ENCODE measurements at places on chromosomes 3 and 15.

DNA sequence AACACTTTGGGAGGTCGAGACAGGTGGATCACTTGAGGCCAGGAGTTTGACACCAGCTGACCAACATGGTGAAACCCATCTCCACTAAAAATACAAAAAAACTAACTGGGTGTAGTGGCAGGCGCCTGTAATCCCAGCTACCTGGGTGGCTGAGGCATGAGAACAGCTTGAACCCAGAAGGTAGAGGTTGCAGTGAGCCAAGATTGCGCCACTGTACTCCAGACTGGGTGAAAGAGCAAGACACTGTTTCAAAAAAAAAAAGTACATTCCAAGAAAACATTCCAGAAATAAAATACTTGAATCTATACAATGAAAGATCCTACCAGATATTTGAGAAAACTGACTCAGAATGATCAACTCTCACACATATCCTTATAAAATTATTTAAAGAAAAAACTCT lies 30.4 kb downstream of the TFDP2 start:
- DNase-seq: no peak

DNA sequence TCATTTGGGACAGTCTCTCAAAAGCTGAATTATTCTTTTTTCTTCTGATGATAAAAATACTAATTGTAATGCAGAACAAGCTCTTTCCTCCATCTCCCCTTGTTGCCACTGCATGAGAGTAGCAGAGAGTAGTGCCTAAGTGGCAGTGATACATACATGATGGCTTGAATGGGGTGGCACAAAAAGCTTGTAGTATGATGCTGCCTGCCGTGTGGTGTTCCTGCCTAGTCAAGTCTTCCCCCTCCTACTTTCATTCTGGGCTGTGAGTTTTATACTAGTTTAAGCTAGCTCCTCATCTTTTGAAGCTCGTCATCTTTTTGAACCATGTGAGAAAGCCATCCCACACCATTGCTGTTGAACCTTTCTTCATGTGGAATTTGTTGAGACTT lies 230.5 kb downstream of the NFKBIZ start:
- no peak for DNase-seq

- no peak for DNase-seq
Measured at GRCh38 chr15:100565591-100565990, 36.4 kb downstream of the LINS1 start.

DNA sequence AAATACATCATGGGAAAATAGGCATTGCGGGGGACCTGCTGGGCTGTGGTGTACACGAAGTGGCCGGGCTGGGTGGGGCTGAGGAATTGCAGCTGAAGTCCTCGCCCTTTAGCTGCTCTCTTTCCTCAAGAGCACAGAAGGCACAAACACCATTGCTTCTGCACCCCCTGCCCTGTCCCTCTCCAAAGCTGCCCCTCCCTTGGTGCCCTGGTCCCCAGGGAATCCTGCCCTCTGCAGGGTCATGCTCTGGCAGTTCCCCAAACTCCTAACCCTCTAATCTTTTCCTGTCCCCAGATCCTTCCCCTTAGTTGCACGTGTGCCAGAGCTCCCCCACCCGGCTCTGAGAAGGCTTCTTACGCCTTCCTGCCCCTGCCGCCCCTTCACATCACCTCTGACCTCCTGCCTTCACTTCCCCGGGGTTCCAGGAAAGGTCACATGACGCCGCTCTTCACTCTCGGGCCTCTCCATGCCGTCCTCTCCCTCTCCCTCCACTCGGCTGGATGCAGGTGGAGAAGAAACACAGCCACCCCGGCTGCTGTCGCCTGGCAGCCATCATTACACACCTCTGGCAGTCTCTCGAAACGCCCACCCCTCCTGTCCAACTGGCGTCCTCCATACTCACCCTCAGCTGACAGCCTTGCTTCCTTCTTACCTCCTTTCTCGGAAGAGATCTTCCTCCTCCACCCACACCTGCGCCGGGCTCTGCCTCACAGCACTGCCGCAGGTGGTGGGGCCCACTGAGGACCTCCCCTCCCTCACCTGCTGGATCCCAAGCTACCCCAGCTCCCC lies 6.9 kb upstream of the PCSK6 start:
- no peak for DNase-seq
